Activated B cell treated with CpG ODN at 0.5 μM for 24 hours (primary cell): ENCODE measurements at places on chromosomes 5 and 9. TPM values are rescaled to one million over a fixed set of nuclear protein-coding genes. Genes with fewer than 3 reads are reported as not detected.

The LRRTM2 gene
- total RNA-seq = 0.07 and 0.29 TPM in 2 replicates

The ABO gene
- not detected in 2 replicates for total RNA-seq

DNA sequence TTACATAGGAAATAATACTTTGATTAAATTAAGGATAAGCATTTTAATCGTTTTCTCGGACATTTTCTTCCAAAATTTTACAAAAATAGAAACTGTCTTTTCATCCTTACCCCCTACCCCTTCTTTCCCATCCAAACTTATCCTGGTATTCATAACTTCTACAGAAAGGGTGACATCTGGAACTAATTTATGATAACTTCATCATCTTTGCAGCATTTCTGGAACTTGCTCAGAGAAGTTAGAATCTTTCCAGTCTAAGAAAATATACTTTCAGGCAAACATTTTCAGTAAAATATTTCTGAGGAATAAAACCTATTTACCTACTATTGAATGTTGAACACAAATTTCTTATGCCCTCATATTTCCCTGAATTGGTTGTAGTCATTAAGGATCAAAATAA lies 309.0 kb downstream of the MAN2A1 start:
- H3K27me3 ChIP-seq = peaks cover 5% of the 10 kb centered on the region
- no peaks in the 10 kb centered on the region for H3K36me3 ChIP-seq
- H3K27ac ChIP-seq = no peak overlapping the region
- H3K4me3 ChIP-seq = no peak overlapping the region

DNA sequence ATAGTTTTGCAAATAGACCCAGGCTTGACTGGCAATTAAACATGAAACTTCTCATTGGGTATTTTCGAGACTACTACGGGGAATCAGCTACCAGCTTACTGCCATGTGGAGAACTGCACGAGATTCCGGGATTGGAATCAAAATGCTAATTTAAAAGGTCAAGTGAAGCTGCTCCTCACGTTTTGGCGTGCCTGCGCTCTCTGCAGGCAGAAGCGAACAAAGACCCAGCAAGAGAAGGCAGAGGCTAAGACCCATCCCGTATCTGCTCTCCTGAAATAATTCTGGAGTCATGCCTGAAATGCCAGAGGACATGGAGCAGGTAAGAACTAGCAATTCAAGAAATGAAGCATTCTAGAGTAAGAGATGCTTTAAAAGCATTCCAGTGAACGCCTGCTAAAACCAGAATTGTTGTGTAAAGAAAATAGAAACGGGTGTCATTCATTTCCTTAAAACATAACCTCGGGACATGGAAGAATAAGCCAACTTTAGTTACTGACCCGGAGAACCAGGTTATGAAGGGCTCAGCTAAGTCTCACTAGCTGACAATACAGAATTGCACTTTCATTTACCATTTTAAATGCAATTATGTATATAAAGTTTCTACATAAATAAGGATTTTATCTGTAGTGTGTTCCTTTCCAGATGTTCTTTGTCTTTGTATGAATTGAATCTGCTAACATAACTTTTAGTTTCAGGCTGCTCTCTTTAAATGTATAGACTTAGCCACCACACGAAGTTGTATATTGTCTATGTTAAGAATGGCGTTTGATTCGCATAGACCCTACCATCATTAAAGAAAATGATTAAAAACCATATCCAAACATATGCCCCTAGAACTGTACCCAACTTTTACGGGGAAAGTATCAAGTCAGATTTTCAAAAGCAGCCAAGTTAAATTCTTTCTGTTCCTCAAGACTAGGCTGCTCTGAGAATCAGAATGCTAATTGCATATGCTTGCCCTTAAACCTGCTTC lies 2.0 kb upstream of the MAT2B start:
- no peaks in the 10 kb centered on the region for H3K27me3 ChIP-seq
- DNase-seq = no peak
- peak overlapping the region; percentile 95 for H3K4me3 ChIP-seq

- H3K4me3 ChIP-seq = no peak overlapping the region
- H3K27ac ChIP-seq = no peak overlapping the region
- H3K4me1 ChIP-seq = no peaks in the 10 kb centered on the region
- no peak for DNase-seq
- H3K27me3 ChIP-seq = no peaks in the 10 kb centered on the region
These were observed 128.7 kb upstream of the OTULINL start for GRCh38 chr5:14452685-14453454.

- H3K27me3 ChIP-seq = no peaks in the 10 kb centered on the region
- no peak overlapping the region for H3K27ac ChIP-seq
- H3K4me1 ChIP-seq = peaks cover 72% of the 10 kb centered on the region
- H3K36me3 ChIP-seq = peaks cover 3% of the 10 kb centered on the region
- no peak overlapping the region for H3K4me3 ChIP-seq
- DNase-seq = no peak
These were observed 95.1 kb downstream of the TRIO start for GRCh38 chr5:14238272-14238671.
